ENCODE measurements at places on chromosomes 4 and X.

GRCh38 chrX:1591863-1592469 lies 562 bp downstream of the AKAP17A start:
- no peak for DNase-seq

DNA sequence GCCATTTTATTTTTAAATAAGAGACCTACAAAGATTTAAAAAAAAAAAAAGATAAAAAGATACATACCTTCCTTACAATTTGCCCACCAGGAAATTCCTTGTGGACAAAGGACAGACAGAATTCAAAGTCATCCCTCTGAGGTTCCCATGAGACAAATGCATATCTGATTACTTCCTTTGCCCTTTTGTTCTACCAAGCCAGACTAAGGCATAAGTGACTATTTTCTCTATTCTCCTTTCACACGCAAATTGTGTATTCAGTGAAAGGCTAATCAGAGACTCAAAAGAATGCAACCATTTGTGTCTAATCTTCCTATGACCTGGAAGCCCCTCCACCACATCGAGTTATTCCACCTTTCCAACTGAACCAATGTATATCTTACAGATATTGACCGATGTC lies 691.7 kb downstream of the FAM133A start:
- no peak for DNase-seq

- no peak for DNase-seq
Measured at GRCh38 chr4:947491-947971, 15.3 kb downstream of the TMEM175 start.

GRCh38 chr4:94582517-94582916 lies 130.8 kb downstream of the PDLIM5 start:
- DNase-seq: no peak

DNA sequence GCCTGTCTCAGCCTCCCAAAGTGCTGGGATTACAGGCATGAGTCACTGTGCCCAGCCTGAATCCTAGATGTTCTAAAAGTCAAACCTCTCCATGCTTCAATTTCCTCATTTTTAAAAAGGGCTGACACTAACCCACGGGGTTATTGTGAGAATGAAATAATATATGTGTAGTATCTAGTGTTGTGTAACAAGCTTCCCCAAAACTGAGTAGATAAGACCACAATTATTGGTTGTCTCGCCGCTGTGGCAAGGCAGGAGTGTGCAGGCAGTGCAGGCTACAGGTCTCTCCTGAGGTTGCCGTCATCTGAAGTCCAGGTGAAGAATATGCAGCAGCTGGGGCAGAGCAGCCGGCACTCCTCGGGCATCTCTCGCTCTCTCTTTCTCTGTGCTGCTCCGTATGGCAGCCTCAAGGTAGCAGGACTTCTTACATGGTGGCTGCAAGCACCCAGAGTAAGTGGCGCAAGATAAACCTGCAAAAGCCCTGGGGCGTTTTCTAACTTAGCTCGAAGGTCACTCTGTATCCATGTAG lies 30.9 kb downstream of the RAB33B start:
- DNase-seq: no peak

- no peak for DNase-seq
Measured at GRCh38 chr4:159148441-159148840, 45.6 kb downstream of the RAPGEF2 start.

DNA sequence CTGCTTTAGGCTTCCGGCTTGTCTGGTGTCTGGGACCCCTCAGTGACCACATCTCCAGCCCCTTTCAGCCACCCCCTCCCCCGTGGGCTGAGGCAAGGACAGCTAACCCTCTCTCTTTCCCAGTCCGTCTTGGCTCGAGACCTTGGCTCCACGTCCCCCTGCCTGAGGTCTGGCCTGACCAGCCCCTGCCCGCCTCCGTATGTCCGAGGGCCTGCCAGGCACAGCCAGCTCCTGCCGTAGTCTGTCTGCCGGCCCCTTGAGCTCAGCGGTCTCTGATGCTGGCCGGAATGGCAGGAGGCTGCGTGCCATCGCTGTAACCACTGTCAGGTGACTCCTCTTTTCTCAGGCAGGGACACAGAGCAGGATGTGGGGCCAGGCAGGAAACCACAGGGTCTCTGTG lies 73.3 kb upstream of the LRPAP1 start:
- DNase-seq: no peak

DNA sequence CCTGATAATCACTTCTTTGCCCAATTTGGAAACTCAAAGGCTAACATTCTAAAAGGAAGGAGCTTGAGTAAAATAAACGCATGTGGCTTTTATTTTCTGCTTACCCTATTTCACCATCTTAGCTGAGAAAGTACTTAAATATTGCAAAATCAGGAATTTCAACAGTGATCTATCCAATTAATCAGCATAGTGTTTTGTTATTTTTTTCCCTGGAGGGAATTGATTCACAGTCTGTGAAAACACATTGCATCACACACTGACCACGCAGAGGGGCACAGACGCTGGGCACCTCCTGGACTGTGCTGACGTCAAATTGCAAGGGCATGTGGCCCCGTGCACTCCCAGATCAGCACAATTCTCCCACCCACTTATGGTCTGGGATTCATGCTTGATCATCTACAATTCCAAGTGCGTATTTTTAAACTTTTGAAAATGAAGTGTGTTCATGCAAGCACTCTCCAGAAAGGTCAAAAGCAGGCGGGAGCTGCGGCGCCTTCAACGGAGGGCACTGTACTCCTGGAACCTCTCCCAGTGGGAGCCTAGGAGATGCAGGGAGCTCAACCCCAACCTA lies 320.6 kb upstream of the PPARGC1A start:
- DNase-seq: no peak

DNA sequence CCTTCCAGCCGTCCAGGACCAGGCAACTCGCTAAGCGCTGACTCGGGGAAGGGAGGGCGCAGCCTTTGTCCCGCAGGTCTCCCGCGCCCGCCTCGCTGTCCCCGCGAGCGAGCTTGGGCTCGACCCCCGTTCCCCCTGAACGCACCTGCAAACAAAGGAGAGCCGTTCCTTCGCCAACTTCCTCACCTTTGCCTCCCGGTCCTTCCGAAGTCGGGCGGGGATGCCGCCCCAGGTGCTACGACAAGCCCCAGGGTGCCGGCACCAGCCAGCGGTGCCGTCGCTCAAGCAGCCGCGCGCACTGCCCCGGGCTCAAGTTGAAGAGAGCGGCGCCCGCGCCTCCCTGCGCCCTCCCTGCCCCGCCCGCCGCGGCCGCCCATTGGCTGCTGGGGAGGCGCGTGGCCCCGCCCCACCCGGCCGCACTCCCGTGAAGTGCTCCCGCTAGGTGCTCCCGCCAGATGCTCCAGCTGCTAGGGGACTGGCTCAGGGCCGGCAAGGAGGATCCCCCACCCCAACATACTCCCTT lies 107.1 kb downstream of the NSUN7 start:
- no peak for DNase-seq

DNA sequence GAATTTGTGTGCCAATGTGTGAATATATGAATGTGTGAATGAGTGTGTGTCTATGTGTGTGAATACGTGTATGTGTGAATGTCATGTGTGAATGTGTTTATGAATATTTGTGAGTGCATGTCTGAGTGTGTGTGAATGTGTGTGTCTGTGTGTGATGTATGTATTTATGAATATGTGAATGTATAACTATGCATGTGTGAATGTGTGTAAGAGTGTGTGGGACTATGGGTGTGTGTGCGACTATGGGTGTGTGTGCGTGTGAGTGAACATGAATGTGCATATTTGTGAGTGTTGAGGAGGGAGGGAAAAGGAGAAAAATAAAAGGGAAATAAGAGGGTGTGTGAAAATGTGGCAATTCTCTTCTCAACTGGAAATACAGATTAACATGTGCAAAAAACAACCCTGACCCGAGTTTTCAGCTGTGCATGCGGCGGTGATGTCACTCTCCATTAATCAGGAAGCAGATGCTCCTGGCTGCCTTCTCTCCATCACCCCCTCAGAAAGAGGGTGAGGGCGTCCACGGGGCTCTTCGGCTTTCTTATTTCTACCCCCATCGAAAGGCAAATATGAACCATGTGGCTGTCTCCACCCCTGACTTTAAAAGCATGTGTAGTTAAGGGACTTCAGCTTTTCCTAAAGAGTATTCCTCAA lies 219.8 kb downstream of the MAML3 start:
- DNase-seq: no peak

- DNase-seq: no peak
Measured at GRCh38 chr4:112693507-112693906, 56.6 kb downstream of the LARP7 start.

DNA sequence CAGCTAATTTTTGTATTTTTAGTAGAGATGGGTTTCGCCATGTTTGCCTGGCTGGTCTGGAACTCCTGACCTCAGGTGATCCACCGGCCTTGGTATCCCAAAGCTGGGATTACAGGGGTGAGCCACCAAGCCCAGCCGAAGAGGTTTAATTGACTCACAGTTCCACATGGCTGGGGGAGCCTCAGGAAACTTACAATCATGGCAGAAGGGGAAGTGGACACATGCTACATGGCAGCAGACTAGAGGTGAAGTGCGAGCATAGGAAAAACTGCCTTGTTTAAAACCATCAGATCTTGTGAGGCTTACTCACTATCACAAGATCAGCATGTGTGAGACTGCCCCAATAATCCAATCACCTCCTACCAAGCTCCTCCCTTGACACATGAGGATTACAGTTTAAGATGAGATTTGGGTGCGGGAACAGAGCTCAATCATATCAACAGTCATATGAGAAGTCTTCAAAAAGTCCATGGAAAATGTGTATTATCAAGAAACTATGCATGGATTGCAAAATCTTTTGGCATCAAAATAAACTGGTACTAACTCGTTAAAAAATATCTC lies 25.8 kb upstream of the RPL39 start:
- DNase-seq: no peak

GRCh38 chr4:184171011-184171410 lies 46.7 kb downstream of the ENPP6 start:
- no peak for DNase-seq

DNA sequence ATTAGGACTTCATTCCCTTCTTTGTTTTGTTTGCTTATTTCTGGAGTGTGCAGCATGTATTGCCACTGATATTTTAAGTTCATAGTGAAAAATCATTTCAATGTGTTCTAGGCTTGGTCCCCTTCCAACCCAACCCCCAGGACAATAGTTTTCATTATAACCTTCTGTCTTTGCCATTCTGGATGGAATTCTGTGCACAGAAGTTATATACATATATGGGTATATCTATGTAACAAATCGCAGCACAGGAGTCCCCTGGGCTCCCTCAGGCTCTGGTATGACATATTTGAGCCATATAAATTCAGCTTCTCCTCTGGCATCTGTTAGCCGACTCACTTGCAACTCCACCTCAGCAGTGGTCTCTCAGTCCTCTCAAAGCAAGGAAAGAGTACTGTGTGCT lies at the start of gene TNMD:
TNMD (plus strand) TSS at position 326 of the 400 bp plus-strand sequence. CDS start 83 bp downstream, outside the sequence.
- DNase-seq: no peak

DNA sequence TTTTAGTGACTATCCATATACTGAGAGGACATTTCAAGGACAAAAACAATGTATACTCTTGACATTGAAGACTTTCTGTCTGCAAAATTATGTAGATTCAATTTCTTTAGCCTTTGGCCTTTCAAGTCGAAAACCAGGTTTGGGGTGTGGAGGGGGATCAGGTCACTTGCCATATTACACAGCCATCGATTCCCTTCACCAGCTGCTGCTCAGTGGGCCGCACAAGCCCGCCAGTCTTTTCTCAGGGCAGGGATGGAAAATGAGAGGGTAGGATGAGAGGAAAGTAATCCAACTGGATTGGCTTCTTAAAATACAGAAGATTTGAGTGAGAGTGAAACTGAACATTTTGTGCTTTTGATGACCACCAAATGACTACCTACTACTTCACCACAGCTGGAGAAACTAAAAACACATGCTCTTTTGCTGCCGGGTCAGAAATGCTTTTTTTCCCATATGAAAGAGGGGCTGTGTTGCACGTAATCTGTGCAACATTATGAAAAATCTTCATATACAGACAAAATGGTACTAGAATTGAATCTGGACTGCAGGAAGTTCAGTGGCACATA lies 51.4 kb downstream of the FHL1 start:
- DNase-seq: no peak

- DNase-seq: peak; percentile 85
Measured at GRCh38 chr4:128517739-128518510, 230.3 kb upstream of the PGRMC2 start.

DNA sequence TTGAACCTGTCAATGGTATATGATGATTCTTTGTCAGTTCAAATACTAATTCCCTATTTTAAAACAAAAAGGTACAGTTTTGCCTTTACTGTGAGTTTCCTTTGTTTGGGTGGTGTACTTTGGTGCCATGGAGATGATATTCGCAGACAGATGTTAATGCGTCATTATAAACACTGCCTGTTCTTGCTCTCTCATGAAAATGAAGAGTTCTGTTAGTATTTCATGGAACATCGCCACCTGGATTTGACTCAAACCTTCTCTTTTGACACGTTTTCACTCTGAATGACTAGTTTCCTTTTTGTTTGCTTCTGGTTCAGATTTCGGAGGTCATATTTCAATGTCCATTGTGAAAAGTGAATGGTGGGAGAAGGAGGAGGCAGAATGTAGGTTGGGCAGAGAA lies 6.9 kb upstream of the CTSO start:
- no peak for DNase-seq

GRCh38 chr4:42497142-42497910 lies 100.0 kb downstream of the SHISA3 start:
- DNase-seq: no peak

- DNase-seq: no peak
Measured at GRCh38 chr4:181140037-181140603, 1103.1 kb upstream of the TENM3 start.

DNA sequence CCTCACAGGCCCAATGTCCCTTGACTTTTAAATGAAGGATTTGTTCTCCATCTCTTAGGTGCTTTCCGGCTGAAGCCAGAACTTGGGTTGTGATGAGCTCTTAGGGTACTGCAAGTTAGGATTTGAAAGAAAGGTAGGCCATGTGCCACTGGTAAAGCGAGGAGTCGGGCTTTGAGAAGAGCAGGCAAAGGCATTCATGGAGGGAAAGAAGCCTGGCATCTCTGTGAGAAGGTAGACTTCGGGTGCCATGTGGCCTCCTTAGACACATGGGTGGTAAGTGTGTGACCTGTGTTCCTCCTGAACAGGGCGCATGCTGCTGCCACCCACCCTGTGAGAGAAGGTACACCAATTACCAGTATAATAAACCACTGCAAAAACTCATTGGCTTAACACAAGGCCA lies 102.9 kb downstream of the GATB start:
- no peak for DNase-seq

Data from RPMI8226 (cell line).